ENCODE measurements at places on chromosomes 6 and 20.

GRCh38 chr6:160282444-160282843 is 23.8 kb upstream of the SLC22A2 start:
- no peak for DNase-seq

DNA sequence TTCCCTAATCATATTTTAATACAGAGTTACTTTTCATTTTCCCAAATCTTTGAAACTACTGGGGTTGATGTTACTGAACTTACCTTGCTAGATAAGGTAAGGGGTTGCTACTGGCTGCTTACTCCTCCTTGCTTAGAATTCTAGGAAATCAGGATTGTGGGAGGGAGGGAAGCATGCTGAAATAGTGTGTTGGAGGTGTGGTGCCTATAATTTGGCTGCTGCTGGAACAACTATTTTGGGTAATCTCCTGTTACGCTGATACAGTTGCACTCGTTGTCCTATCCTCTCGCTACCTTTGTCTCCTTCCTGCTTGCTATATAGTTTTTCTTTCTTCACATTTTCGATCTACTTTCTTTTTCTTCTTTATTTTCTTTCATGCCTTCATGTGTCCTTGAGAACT is 83.7 kb downstream of the BMP2 start:
- DNase-seq, result no peak

DNA sequence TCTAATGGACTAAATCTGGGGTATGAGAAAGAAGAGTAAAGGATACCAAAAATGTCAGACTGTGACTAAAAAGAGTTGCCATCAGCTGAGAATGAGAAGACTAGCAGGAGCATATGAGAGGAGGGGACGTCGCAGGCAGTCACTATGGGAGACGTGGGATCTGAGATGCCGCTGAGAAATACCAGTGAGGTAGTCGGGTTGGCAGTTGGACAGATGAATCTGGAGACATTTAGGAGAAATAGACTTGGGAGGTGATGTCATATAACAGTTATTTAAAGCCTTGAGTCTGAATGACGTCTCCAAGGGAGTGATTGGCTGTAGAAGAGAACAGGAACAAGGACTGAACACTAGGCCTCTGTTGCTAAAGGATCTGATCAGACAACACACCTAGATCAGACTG is 51.5 kb upstream of the TRIM26 start:
- no peak for DNase-seq

GRCh38 chr6:105618247-105618646 is 215.4 kb upstream of the PREP start:
- DNase-seq, result no peak

DNA sequence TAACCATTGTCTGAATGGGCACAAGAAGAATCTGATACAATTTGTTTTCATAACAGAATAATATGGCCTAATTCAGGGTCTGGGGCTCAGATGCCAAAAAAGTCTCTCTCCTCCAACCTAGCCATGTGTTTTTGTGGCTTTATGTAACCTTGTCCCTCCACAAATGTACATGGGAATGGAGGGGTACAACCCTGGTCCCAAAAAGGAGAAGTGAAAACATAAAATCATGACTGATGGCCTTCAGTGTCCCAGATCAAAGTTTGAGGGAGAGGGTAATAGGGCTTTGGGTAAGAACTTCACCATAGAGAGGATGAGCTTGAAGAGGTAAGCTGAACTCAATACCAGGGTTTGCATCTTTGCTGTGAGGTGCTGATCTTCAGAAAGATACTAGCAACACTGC is 136.3 kb upstream of the BACH2 start:
- no peak for DNase-seq
